ENCODE measurements at places on chromosomes 5 and 9.
A peak's percentile ranks its signal among the peaks of the same experiment; 100 is the strongest.

DNA sequence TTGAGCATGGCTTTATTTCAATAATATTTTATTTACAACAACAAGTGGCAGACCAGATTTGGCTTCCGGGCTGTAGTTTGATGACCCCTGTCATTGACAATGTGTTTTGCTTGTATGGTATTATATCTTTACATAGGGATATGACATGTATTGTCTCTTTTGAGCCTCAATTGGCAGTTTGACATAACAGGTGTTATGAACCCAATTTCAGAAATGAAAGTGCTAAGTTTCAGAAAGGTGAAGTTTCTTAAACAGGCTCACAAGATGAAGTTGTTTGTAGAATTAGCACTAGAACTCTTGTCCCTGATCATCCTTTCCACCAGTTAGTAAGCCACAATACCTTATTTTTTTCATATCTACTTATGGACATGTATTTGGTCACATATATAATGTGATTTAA is 303.0 kb upstream of the GRIA1 start:
- DNase-seq, result no peak

DNA sequence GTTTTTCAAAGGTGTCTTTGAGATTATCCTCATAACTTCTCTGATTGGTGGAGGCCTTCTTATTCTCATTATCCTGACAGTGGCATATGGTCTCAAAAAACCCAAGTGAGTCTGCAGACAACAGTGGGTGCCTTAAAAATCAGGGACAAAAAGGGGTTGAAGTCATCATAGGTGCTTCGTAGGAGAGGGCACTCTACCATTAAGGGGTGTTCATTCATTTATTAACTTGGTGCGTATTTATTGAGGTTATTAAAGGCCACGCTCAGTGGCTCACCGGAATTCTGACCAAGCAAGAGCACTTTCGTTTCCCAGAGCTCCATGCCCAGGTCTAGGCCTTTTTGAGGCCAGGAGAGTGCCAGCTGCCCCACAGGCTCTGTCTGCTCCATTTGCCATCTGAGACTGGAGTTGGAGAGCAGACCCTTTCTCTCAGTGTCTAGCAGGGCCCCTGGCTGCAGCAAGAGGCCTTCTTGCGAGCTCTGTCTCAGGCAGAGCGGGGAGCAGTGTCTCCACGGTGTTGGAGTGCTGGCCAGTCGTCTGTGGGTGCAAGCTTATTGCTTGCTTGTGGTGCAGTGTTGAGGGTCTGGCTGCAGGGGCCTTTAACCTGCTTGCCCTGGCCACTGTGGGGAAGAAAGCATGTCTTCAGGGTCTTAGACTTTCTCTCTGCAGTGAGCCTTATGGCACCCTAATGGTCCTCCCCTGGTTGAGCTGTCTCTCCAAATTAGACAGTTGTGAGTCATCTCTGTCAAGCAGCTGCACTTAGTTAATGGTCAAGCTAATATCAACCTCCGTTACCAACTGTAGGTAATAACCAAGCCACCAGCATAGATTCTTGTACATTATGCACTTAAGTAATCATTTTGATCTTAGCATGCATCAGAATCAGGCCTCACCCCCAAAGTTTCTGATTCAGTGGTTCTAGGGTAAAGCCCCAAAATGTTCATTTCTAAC is 62.6 kb downstream of the IL31RA start:
- DNase-seq, result no peak

- DNase-seq, result peak; percentile 9
Observed at GRCh38 chr5:64165500-64166200, at the start of gene RNF180. RNF180 (plus strand) TSS chr5:64165843; CDS start chr5:64200808, 34,965 bp downstream.

GRCh38 chr9:81474125-81474524 is 215.2 kb downstream of the TLE1 start:
- no peak for DNase-seq

GRCh38 chr9:76686756-76687155 is 77.5 kb upstream of the PCA3 start:
- no peak for DNase-seq
